ENCODE measurements at places on chromosomes 2 and 18.

DNA sequence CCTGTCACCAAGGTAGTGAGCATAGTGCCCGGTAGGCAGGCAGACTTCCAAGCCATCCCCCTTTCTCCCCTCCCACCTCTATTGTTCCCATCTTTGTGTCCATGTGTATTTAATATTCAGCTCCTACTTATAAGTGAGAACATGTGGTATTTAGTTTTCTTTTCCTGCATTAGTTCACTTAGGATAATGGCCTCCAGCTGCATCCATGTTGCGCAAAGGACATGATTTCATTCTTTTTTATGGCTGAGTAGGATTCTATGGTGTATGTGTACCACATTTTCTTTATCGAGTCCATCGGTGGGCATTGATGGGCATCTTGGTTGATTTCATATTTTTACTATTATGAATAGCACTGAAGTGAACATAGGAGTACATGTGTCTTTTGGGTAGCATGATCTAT, 35.3 kb downstream of the MMADHC start:
- DNase-seq, result no peak

DNA sequence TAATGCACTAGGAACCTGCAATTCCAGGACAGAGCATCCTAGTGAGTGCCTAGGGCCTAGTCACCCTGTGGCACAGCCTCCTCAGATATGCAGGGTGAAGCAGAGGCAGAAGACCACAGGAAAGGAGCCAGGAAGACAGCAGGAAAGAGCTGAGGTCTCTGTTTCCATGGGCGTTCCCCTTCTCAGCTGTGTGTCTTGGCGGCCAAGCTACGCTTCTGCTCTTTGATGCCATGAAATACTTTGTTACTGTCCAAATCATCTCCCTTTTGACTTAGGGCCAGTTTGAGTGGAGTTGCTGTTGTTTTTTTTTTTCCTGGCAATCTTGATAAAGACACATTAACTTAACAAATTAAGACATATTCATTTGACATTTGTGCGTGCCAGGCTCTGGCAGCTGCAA, 67.3 kb downstream of the APOB start:
- no peak for DNase-seq

GRCh38 chr2:235857598-235857997, 310.6 kb downstream of the GBX2 start:
- DNase-seq, result no peak

DNA sequence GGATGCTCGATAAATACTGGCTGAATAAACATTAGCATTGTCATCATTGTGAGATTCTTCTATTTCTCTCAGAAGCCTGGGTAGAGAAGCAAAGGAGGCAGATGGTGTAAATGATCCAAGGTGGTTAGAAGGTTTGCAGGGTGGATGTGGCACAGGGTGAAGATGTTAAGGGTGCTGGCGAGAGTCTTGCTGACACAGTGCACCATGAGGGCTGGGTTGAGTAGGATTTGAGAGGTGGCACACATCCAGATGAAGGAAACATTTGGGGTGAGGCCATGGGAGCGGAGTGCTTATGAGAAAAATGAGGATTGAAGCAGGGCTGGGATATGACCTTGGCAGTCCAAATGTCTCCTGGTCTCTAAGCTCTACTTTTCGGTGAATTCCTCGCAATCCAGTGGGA, 17.8 kb upstream of the CPO start:
- DNase-seq, result no peak

- no peak for DNase-seq
Observed at GRCh38 chr2:184597571-184597991, 748 bp upstream of the ZNF804A start.

DNA sequence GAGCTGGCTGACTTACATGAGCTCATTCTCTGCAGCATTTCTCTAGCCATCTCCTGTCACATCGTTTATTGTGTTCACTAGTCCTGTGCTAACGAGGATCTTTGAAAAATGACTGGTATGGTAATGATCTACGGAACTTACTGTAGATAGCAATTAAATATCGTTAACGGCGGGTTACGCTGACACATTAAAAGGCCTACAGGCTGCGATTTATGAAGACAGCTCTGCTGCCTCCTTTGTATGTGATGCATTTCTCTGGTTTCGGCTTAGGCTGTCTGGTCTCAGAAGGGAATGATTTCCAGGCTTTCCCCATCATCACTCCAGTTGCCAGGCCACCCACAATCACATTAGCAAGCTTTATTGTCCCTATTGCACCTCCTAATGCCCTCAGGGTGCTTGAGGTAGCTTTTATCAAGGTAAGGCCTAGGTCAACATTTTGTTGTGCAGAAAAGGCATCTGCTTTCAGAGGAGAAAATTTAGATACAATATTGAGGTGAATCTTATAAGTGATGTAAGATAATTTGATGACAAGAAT, 284.4 kb downstream of the SOX11 start:
- DNase-seq, result no peak

GRCh38 chr18:56475250-56475649, 163.1 kb downstream of the TXNL1 start:
- no peak for DNase-seq

DNA sequence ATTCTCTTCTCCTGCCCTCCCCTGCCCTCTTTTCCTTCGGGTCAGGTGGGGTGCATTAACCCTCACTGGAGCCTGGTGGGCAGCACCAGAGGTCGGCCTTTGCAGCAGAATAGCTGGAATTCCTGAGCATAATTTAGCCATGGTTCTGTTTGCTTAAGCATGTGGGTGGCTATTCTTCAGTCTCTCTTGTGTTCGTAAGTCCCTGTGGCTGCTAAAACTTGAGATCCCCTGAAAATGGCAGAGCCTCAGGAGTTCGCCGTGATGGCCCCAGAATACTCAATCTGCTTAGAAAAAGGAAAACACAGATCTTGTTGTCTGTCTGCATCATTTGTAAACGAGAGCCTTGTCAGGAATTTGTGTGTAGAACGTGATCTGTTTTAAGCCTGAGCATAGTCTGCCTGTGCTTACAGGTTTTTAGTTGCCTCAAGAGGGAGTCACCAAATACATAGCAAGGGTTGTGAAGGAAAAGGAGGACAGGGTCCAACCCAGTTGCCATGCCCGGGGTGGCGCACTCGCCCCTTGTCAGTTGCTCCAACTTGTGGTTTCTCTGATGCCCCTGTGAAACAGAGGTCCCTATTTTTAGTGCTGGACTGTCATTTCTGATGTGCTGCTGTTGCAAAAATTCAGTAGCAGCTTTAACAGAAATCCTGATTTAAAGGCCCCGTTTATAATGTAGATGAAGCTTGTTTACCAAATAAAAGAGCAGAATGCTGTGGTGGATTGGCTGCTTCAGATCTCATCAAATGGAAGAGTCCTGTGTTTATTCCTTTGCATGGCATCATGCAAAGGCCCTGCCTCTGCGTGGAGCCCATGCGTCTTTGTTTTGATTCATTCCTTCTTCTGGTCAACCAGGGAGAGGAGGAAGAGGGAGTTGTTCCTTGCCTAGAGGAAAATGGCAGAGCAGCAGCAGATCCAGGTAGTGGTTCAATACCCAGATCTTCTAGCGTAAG, 74.8 kb downstream of the WDSUB1 start:
- no peak for DNase-seq

GRCh38 chr2:147002256-147002655, 842.6 kb upstream of the ACVR2A start:
- DNase-seq, result no peak

GRCh38 chr18:46475390-46475752, 181.6 kb downstream of the LOXHD1 start:
- no peak for DNase-seq

DNA sequence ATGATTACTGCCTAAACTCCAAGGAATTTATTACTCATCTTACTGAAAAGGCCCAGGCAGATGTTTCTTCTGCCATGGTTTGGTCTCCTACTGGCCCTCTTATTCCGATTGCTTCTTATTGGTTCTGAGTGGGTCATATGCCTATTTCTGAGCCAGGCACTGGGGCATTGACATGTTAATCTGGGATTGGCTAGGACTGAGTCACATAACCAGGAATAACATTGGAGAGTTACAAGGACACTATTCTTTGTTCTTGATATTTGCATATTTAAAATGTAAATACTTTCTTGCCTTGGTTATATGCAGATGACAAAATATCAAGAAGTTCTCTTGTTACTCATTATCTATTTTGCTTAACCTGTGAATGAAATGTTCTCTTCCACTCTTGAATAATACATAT, 534.4 kb upstream of the SLC39A10 start:
- DNase-seq, result no peak

GRCh38 chr18:31267823-31268481, 50.0 kb upstream of the DSG1 start:
- no peak for DNase-seq

GRCh38 chr2:105317937-105318336, 11.6 kb downstream of the TGFBRAP1 start:
- DNase-seq, result no peak

GRCh38 chr2:174117951-174118930, 130.1 kb downstream of the OLA1 start:
- no peak for DNase-seq

DNA sequence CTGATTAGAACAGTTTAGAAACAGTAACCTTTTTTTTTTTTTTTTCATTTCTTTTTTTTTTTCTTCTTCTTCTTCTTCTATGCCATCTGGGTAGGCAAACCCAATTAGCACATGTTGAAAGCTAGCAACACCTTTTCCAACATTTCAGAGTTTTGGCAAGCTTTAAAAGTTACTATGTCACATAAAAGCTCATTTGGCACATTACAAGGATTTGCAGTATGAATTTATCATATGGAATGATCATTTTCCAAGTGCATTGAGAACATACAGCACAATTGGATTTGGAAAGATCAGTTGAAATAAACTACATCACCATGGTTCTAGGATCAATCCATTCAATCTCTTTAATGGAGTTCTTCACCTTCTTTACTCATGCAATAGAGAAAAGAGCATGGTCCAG, 847.0 kb downstream of the LRRTM4 start:
- DNase-seq, result no peak

GRCh38 chr18:77101410-77102258, 30.9 kb downstream of the MBP start:
- DNase-seq, result no peak

- no peak for DNase-seq
Observed at GRCh38 chr2:11630855-11631254, 39.1 kb downstream of the NTSR2 start.

DNA sequence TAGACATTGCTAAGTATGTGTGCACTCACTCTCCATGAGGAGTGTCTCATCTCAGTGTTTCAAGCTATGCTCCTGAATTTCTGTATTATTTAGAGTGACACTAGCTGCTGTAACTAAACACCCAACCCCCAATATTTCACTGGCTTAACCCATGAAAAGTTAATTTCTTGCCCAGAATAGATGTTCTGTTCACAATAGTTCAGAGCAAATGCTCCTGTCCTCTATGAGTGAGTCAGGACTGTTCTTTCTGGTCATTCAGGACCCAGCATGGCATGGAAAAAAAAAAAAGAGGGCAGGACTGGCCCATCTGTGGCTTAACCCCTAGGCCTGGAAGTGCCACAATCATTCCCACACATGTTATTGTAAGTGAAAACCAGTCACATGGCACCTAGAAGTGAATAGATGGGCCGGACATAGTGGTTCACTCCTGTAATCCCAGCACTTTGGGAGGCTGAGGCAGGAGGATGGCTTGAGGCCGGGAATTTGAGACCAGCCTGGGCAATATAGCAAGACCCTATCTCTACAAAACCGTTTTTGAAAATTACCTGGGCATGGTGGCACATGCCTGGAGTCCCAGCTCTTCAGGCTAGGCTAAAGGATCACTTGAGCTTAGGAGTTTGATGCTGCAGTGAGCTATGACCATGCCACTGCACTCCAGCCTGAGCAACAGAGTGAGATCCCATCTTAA, 663.6 kb downstream of the IRS1 start:
- DNase-seq, result no peak

DNA sequence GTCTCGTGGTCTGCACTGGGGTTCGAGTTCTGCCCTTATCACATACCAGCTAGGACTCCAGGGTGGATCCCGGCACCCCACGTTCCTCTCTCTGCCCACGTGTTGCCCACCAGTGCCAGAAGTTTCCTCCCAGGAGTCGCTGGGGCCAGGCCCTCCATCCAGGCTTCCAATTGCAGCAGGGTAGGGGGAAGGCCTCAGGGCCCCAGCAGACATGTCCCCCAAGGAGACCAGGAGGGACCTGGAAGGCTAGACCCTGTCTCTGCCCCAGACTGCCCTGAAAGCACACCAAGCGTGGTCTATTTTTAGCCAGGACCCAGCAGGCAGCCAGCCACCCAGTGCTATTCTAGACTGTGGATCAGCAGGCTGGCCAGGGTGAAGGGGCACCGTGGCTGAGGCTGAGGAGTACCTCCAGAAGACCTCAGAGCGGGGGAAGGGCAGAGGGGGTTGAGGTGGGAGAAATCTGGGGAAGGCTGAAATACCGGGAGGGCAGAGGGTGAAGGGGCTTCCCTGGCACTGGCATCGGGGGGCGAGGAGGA, 18.8 kb upstream of the TNS1 start:
- no peak for DNase-seq

DNA sequence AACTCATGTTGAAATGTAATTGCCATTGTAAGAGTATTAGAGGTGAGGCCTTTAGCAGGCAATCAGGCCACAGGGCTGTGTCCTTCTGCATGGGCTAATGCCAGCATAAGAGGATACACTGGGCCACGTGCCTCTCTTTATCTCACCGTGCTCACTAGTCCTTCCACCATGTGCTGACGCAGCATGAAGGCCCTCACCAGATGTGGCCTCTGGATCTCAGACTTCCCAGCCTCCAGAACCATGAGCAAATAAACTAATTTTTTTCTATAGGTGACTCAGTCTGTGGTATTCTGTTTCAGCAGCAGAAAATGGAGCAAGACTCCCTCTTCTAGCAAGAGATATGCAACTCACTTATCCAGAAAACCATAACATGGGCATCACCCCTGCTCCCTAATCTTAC, 149.7 kb upstream of the ZNF236 start:
- no peak for DNase-seq

GRCh38 chr2:170222842-170223241, 44.9 kb downstream of the MYO3B start:
- DNase-seq, result no peak

- no peak for DNase-seq
Observed at GRCh38 chr2:131039535-131039907, 53.7 kb downstream of the FAM168B start.

DNA sequence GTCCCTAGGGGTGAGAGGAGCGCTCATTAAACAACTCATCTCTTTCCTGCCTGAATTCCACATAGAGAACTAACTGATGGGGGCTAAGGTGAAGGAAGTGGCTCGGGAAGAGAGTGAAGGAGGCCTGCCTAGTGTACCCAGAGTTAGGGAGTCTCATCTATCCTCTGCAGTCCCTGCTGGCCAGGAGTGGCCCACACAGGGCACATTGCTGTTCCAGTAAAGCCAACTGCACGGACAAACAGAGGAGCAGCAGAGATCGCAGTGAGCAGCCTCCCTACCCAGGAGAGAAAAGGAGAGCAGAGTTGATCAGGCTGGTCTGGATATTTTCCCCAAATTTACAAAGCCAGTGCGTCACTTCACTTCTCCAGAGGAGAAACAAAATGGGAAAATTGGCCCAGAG, 16.9 kb upstream of the FN1 start:
- no peak for DNase-seq

DNA sequence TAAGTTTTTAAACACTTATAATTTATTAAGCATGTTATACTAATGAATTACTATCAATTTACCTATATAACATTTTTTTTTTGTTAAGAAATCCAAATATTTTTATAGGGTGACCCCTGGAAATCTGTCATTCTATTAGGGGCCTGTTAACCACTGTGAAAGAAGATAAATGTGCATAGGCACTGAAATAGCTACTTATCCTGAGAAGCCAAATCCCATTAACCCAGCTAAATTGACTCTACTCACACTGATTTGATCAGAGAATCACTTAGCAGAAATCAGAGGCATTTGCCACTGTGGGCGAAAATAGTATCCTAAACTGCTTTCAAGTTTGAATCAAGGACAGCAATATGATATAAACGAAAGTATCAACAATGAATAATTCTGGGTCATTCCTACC, 90.0 kb upstream of the GULP1 start:
- DNase-seq, result no peak

Measured in stimulated activated CD8-positive, alpha-beta memory T cell treated with anti-CD3 and anti-CD28 coated beads, Interleukin-2, amount 100 ng/mL, for 1 hour (primary cell).